ENCODE measurements at places on chromosomes 16 and 17.

GRCh38 chr17:37458805-37459204 is 30.9 kb upstream of the DUSP14 start:
- no peak for DNase-seq

- no peak for DNase-seq
These were observed 659.2 kb upstream of the SOX9 start for GRCh38 chr17:71461498-71462169.

GRCh38 chr16:4404247-4404966 is 12.0 kb downstream of the CORO7 start:
- no peak for DNase-seq

DNA sequence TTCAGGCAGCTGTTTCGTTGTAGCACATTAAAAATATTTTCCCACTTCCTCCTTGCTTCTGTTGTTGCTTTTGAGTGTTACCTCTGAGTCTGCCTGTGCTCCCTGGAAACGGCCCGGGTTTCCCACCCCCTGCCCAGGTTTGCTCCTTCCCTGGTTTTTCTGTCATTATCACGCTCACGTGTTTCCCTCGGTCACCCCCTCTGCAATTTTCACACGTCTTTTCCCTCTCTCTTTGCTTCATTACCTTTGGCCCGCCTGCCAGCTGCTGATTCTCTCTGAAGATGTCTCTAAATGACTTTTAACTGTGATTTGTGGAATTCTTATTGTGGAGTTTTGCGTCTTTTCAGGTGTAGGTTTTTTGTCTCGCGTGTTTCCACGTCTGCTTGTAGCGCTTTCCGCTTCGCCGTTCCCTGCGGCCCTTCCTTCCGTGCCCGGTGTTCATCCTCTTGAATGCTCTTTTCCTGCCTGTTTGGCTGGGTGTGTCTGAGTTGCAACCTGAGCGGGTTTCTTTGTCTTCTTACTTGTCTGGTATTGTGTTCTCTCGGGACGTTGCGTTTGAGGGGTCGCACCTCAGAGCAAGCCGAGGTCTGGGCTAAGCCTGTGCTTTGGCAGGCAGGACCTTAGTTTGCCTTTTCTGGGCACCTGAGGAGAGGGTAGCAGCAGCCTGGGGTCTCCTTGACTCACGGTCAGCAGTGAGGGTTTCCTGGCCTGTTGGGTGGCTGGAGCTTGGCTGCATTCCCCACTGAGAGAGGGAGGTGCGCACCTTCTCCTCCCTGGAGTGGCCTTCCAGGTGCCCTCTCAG is 96.3 kb upstream of the ZNF750 start:
- DNase-seq, result peak; percentile 41

- no peak for DNase-seq
These were observed 155.6 kb upstream of the CNTNAP4 start for GRCh38 chr16:76121636-76122035.

DNA sequence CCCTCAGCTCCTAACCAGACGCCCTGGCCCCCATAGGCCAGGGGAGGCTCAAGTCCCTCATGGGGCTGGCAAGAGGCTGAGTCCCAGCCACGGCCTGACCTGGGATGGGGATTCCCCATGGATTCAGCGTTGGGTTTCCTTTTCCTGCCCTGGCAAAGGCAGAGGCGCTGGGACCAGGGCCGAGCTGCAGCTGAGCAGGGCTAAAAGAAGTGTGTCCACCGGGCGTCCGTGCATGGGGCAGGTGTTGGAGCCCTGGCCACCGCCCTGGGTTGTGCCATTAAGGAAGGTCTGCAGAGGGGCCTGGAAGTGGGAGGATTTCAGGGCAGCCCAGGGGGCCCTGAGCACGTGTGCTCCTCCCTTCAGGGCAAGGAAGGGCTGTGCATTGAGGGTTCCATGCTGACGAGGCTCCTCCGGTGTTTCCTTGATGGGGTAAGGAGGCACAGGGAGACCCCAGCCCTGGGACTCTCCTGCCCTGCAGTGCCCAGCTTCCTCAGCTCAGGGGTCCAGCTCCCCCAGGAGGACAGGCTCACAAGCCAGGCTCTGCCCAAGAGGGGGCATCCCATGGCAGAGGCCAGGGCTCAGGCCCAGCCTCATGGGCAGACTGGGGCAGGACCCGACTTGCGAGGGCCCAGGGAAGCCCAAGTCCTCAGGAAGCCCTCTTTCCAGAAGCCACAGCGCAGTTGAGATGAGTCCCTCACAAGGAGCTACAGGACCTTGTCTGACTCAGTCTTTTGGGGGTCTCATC is 10.1 kb downstream of the TBC1D26 start:
- DNase-seq, result no peak

- peak; percentile 33 for DNase-seq
These were observed 23.9 kb downstream of the NLRC5 start for GRCh38 chr16:57013229-57013628.
